A549 treated with RU486 at 1 μM for 4 hours (cell line): ENCODE measurements at places on chromosomes 13 and 19. TPM values are rescaled to one million over a fixed set of nuclear protein-coding genes. Genes with fewer than 3 reads are reported as not detected.

The ALOX5AP gene
- 1.9 to 4.5 TPM (median 3.0 TPM) in 5 replicates for total RNA-seq

The FREM2 gene
- not detected in 5 replicates for total RNA-seq

The KLK12 gene
- total RNA-seq = not detected in 5 replicates

The ZNF439 gene
- not detected in 5 replicates for total RNA-seq

The ZNF492 gene
- total RNA-seq = not detected in 5 replicates

The LILRA2 gene
- total RNA-seq = not detected in 5 replicates

The THAP8 gene
- total RNA-seq = 4.5 to 6.9 TPM (median 5.2 TPM) in 5 replicates

The KASH5 gene
- total RNA-seq = 0.10 TPM in 1 of 5 replicates, not detected in the others
